ENCODE measurements at places on chromosomes 16 and 17.

DNA sequence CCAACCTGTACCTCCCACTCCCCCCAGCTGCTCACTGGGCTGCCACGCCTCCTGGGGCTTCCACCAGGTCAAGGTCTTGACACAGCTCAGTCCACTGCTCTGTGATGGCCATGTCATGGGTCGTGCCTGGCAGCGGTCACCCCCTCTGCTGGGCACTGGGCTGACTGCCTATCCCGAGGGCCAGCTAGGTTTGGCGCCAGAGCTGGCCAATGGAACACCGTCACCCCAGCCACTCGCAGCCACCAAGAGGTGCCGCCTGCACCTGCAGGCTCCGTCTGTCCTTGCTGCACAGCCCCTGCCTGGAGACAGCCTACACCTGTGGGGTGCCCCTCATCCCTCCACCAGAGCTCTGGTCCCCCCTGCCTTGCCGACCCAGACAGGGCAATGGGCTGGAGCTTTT lies 4.5 kb upstream of the RAB40C start:
- DNase-seq: no peak

DNA sequence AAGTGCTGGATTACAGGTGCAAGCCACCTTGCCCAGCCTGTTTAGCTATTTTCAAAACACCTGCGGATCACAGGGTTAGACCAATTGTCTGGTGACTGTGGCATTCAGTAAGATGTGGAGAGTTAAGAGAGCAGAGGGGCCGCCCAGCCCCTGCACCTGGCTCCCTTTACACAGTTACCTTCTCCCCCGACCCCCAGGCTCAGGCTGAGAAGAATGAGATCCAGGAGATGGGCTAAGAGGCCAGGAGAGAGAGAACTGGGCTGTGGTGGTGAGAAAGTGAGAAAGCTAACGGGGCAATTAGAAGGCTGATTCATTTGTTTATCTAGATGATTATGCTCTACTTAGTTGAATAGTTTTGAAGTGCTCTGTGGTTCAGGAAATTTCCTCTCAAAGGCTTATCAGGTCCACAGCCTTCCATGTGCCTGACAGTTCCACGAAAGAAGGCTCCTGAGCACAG lies 67.8 kb upstream of the AXIN2 start:
- no peak for DNase-seq

- no peak for DNase-seq
Observed at GRCh38 chr17:66492561-66493005, 190.2 kb downstream of the PRKCA start.

DNA sequence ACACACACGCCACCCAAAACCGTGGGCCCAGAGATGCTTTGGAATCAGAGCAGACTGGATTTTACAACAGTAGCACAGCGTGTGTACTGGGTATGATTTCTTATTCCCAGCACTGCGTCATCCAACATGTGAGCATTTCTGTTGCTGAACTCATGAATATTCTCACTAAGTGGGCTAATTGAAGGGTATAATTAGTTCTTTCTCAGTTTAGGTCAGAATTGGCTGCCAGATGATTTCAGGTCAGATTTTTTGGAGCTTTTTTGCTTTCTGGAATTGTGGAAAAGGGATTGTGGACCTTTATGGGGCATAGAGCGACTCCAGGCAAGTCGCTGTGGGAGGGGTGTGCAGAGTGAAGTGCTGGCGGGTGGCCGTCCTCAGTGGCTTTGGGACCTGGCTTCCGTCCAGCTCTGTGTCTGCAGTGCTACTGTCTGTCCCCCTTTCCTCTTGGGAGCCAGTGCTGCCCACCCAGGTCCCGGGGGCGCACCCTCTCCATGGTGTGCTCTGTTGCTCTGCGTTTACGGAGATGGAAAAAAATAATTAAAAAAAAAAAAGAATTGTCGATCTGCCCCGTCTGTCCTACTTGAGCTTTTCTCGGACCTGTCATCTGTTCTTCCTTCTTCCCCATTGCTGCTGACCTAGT lies 25.0 kb downstream of the FOXK2 start:
- DNase-seq: no peak

GRCh38 chr17:82861393-82861775 lies 21.6 kb upstream of the ZNF750 start:
- DNase-seq: no peak

- no peak for DNase-seq
Observed at GRCh38 chr16:4207683-4208340, 34.1 kb downstream of the SRL start.

DNA sequence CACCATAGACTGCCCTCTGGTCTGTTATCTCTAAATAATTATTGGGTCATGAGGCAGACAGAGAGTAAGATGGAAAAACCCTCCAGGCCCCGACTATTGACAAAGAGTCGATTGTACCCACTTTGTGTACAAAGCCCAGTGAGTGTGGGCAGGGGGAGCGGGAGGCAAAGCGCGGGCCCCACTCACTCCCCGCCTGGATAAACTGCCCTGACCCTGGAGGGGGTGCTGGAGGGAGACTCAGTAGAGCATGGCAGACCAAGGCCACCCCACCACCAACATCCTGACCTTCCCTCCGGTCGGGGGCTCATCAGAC lies 11.2 kb upstream of the CPSF4L start:
- DNase-seq: no peak

DNA sequence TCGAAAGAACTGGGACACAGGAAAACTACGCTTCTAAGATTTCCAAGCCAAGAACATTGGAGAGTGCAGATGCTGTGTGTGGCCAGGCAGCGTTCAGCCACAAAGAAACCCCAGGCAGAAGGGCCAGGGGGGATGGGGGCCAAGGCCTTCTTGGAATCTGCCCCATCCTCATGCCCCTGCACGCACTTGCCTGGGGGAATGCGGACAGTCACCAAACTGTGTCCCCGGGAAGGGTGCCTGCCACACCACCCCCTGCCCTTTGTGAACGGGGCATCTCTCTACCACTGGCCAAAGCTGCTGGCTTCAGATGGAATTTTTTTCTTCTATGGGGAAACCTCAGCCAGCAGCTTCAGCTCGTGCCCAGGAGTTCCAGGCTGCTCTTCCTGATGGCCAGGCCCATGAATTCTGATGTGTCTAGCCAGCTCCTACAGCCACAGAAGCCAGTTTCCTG lies 32.0 kb upstream of the DNAH17 start:
- DNase-seq: no peak

DNA sequence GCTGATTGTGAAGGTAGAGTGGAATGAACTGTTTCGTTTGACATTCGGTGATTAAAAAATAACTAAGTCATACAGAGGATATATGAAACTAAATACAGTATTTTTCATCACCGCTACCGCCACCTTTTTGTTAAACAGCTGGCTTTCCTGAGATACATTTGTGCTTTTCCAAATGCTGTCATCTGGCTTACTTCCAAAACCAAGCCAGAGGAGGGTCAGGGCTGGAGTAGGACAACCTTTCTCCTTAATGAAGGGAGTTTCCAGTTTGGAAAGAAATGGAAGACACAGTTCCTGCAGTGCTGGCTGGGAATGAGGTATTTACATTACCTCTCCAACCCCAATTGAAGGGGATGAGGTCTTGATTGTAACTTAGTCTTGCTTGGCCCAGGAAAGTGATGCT lies 3.2 kb downstream of the TNRC6C start:
- DNase-seq: no peak

- no peak for DNase-seq
Observed at GRCh38 chr17:56801459-56802178, 32.1 kb downstream of the C17orf67 start.

GRCh38 chr17:40903129-40903847 lies 18.2 kb upstream of the KRT20 start:
- no peak for DNase-seq

DNA sequence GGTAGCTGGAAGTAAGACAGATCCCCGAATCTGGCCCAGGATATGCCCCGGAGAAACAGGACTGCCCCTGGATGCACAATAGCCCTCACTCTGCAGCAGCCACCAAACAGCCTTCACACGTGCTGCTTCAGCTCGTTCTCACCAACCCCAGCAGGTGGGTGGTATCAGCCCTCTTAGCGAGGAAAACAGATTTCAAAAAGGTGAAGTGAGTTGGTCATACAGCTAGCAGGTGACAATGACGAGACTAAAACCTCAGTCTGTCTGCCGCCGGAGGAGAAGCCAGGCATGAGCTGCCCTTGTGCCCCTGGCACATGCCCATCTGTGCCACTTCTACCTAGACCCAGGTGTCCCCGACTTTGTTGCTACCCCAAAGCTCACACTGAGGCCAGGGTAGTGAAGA lies 92.4 kb downstream of the YPEL2 start:
- DNase-seq: no peak

- DNase-seq: no peak
Observed at GRCh38 chr16:8943966-8944759, 19.5 kb downstream of the USP7 start.

DNA sequence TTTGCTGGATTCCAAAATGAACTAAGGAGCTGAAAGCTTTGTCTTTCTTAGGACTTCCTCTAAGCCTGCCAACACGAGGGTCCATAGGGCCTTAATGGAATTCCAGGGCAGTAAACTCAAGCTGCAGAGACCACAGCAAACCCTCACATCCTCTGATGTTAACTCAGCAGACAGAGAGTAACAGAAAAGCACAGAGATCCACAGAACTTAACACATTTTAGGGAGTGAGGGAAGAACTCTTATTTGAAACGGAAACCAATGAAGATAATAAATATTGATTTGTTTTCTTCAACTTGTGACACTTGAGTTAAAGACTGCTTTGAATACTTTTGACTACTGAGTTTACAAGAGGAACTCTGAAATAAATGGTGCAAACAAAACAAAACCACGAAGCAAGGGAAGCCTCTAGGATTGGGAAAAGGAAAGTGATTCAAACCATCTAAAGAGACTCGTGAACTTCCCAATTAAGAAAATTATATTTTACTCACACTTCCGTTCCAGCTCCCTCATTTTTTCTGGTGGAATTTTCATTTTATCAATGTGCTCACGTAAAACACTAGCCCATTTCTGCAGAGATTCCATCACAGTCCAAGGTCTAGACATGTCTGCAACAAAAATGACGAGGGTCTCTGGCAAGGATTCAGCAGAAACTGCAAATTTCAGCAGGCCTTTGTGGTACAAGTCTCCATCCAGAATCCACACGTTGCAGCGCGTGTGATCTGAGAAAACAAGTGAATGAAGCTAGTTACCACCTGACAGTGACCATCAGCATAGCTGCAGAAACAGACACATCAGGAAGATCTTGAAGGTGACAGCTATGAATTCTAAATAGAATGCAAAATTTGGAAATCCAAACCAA lies 9.2 kb downstream of the DYNC1LI2 start:
- DNase-seq: no peak

DNA sequence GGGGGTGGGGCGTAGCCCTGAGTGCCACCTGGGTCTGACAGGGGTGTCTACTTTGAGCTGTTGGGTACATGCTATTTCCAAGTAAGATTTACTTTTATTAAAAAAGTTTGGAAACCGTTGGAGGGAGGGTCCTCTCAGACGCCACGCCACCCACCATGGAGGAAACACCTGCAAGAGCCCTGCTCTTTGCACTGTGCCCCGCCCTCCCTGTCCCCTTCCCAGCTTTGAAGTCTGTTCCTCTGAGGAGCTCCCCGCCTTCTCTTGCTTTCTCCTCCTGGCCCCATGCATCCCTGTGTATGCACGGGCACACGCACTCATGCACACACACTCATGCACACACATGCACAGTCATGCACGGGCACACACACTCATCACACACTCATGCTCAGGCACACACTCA lies 15.5 kb downstream of the ADGRG1 start:
- DNase-seq: no peak

DNA sequence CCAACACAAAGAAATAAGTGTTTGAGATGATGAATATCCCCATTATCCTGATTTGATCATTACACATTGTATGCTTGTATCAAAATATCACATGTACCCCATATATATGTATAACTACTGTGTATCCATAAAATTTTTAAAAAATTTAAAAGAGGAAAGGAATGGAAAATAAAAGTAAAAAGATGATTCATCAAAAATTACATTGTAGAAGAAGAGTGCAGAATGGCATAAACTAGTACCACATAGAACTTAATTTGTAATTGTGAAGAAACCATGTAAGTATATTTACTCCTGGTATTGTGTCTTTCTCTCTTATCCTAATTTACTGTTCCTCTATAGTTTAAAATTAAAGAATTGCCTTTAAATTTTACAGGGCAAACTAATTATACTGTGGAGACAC lies 11.5 kb upstream of the KRT10 start:
- DNase-seq: no peak

DNA sequence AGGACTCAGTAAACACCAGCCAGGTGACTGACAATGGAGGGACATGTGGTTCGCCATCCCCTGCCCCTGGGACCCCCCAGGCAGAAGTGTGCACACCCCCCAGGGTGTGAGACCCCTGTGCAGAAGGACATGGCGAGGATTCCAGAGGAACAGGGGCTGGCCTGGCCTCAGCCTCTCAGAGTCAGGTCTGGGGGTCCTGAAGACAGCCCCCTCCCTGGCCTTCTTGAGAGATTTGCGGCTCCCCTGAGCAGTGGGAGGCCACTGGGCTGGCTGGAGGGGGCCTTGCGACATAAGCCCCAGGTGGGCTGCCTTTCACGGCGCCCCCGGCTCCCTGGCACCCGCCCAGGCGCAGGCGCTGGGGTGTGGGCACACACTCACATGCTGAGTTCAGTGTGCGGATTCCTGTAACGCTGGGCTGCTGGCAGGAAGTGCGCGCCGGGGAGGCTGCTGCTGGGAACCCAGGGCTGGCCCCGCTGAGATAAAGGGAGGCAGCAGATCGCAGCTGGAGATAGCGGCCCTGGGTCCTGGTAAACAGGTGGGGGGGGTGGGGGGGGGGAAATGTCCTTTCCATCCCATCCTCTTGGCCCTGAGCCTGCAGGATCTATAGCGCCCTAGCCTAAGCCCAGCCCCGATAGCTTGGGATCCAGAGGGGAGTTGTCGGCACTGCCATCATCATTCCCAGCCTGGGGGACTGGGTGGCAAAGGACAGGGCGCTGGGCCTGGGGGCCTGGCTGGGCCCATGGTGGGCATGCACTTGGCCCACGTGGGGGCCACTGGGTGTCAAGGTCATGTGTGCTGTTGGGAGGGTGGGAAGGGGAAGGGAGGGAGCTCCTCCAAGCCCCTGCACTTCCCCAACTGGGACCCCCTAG lies 27.1 kb downstream of the TMEM235 start:
- DNase-seq: no peak

DNA sequence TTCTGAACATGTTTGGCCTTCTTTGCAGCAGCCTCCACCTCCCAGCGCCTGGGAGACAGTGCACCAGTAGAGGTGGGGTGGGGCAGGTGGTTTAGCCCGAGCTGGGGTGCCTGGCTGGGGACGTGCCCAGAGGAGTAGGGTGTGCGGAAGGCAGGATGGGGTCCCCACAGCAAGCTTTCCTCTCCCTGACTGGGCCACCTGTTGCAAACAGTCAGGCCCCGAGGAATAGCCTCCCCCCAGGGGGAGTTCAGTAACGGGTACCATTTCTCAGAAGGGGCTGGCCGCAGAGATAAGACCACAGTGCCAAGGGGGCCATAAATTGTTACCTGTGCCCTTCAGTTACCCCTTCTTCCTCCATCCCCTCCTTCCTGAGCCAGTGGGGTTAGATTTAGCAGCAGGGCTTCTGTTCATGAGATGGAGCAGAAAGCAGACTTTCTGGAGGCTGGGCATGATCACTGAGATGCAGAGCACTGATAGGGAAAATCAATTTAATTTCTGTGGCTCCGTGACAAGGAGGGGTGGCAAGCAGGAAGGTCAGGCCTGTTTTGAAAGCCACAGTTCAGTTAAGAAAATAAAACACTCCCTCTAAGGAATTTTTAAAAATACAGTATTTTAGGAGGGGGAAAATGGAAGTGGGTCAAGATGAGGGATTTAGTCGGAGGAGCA lies 181.9 kb downstream of the MSI2 start:
- DNase-seq: no peak

Measured in GOT3 (cell line).